Suprapubic skin (tissue), 4 donors: ENCODE measurements at places on chromosomes 3 and 15.

- no peak for DNase-seq
Measured at GRCh38 chr15:72873379-72874233, 90.0 kb upstream of the ADPGK start.

DNA sequence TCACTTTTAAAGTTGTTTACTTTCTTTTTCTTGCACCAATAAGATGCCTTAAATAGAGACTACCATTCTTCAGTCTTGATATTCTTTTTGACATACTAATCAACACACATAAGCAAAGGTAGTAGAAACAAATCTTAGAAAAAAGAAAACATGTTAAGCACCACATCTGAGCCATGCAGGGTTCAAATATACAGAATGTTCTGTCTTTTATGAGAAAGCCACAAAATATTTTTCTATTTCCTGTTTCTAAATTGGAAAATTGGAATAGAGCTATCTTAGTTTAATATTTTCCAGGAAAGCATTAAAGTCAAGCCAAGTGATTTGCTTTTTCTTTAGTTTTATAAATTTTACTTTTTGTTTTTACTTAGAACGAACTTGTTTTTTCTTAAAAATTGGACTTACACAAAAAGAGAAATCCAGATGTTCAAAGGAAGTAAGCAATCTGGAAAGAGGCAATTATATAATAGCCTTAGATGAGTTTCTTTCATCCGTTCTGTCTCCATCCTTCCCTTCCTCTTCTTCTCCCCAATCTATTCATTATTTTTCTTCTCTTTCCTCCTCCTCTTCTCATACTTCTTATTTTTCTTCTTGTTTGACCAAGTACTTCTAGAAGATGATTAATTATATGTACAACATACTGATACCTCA is 731.7 kb downstream of the SQOR start:
- no peak for DNase-seq

GRCh38 chr3:194130188-194130587 is 5.8 kb upstream of the HES1 start:
- DNase-seq, result no peak

DNA sequence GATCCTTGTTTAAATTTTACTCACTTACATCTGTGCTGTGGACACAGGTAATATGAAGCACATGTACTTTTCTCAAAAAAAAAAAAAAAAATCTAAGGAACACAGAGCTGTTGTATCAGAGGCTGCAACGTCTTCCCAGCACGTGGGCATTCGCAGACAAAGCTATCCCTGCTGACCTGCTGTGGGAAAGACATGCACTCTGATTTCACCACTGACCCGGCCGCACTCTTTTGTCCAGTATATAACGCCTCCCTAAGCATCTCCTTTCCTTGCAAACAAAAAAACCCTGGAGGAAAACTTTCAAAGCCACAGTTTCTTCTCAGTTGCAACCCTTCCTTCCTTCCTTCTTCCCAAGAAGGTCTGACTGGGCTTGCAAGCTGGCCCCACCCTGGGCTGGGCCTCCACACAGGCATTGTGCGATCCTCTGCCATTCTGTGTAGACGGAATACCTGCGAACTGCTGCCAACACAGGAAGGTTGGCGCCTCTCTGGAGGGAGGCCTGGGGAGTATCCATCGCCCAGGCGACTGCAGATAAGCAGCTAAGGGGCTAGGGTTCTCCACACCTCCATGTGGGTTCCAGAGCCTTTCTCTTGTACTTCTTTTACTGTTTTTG is 50.8 kb downstream of the SLC12A8 start:
- DNase-seq, result no peak

GRCh38 chr15:61034678-61035291 is 194.3 kb downstream of the RORA start:
- DNase-seq, result no peak

GRCh38 chr3:10527295-10528001 is 22.1 kb upstream of the ATP2B2 start:
- peak; percentile 45 for DNase-seq
